HT1080 (cell line): ENCODE measurements at places on chromosomes 2 and 18. TPM values are rescaled to one million over a fixed set of nuclear protein-coding genes. Genes with fewer than 3 reads are reported as not detected.

CNDP1 gene
- total RNA-seq: 0.23 TPM in 1 of 2 replicates, not detected in the other

GRCh38 chr18:6940451-6940850, 177.1 kb downstream of the LAMA1 start:
- no peak for DNase-seq

- no peak for DNase-seq
Measured at GRCh38 chr2:218814540-218815243, 16.9 kb downstream of the PRKAG3 start.

DNA sequence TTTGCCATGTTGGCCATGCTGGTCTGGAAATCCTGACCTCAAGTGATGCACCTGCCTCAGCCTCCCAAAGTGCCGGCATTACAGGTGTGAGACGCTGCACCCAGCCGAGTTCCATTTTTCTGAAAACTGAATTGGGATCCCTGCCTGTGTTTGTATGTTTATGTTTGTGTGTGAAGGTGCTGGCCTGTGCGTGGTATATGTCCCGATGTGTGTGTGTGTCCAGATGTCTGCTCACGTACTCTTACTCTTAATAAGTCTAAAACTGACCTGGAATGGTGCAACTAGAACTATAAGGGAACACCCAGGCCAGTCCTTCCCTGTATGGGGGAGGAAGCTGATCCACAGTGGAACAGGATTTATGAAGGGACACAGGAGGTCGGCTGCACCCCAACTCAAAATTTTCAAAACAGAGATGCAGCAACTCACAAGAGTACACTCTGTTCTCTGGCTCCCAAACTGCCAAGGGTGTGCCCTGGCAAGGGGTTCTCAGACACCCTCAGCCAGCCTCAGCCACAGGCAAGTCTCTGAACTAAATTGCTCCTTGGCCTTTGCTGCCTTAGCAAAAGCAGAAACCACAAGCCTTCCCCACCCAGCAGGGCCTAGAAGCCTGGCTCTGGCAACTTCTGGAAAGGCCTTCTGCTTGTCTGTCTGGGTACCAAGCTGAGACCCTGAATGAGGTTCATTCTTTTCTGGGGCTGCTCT, 36.5 kb downstream of the RHOB start:
- no peak for DNase-seq

GRCh38 chr2:10548626-10549025, 100.5 kb upstream of the ODC1 start:
- DNase-seq: no peak

CLIP4 gene
- 1.2 and 1.5 TPM in 2 replicates for total RNA-seq

DNA sequence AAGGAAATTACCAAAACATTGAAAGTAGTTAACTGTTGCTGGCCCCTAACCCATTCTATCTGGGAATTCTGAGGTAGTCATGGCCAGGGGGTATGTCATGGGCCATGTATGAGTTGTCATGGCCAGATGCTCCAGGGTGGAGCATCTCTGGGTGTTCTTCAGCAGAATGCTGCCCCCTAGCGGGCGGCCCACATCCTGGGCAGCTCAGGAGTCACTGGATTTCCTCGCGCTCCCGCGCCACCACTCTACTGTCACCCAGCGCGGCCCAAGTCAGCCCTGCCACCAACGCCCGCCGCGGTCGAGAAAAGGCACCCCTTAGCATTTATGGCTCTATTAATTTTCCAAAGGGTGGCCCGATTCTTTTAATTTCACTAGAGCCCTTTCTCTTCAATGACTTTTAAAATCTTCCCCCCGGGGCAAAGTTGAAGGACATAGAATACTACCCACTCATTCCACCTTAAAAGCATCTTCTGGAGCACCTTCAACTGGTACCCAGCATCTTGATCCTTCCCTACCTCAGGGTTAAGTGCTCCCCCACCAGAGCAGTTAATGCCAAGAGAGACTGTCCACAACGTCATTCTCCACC, 41.6 kb downstream of the PKDCC start:
- DNase-seq: peak; percentile 66

SERPINE2 gene
- total RNA-seq: 135 and 188 TPM in 2 replicates

DNA sequence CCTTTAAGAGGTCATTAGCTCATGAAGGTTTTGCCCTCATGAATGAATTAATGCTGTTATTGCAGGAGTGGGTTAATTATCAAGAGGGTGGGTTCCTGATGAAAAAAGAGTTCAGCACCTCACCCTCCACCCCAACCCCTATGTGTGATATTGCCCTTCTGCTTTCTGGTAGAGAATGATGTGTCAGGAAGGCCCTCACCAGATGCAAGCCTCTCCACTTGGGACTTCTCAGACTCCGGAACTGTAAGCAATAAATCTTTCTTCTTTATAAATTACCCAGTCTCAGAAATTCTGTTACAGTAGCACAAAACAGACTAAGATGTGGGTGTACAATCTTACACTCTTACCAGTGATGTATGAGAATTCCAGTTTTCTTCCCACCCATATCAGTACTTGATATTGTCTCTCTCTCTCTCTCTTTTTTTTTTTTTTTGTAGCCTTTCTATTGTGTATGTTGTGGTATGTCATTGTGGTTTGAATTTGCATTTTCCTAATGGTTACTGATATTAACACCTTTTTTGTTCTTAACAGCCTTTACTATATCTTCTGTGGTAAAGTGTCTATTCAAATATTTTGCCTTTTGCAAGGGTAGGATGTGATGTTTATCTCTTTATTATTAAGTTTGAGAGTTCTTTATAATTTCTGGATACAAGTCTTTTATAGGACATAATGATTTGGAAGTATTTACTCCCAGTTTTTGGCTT, 10.4 kb upstream of the MAP2 start:
- no peak for DNase-seq

- peak; percentile 71 for DNase-seq
Measured at GRCh38 chr2:236833501-236834073, 252.1 kb upstream of the COPS8 start.

DNA sequence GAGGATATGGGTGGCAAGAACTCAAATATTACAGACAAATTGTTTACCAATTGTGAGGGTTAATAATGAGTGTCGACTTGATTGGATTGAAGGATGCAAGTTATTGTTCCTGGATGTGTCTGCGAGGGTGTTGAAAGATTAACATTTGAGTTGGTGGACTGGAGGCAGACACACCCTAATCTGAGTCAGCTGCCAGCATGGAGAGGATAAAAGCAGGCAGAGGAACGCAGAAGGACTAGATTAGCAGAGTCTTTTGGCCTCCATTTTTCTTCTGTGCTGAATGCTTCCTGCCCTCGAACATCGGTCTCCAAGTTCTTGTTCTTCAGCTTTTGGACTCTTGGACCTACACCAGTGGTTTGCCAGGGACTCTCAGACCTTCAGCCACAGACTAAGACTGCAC, 1503.7 kb downstream of the LRP1B start:
- DNase-seq: peak; percentile 12

GRCh38 chr2:1601067-1601412, 143.3 kb downstream of the PXDN start:
- DNase-seq: no peak

TSGA10 gene
- 2.8 and 6.7 TPM in 2 replicates for total RNA-seq

ANO7 gene
- 0.53 and 2.4 TPM in 2 replicates for total RNA-seq

- DNase-seq: no peak
Measured at GRCh38 chr2:31060397-31060796, 77.8 kb downstream of the GALNT14 start.

- no peak for DNase-seq
Measured at GRCh38 chr2:224689539-224689938, 26.6 kb downstream of the CCDC195 start.

DNA sequence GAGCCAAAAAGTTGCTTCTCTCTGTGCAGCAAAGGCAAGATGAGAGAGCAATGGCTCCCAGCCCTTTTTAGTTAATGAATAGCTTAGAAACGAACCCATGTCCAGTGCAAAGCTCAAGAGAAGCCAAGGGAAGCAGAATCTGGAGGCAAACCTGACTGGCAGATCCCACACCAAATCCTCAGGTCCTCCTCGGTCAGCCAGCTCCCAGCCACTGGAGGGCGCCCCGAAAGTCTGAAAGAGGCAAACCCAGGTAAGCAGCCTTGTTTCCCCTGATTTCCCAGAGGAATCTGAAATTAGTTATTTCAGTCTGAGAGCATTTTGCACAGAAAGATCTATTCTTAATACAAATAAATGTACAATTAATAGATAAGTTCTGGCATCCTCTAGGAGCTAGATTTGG, 71.3 kb upstream of the PID1 start:
- DNase-seq: peak; percentile 22

DCDC2C gene
- 0.33 and 1.1 TPM in 2 replicates for total RNA-seq

- DNase-seq: no peak
Measured at GRCh38 chr2:11537951-11538350, 4.1 kb downstream of the GREB1 start.

GRCh38 chr18:59359576-59359952, 499 bp upstream of the LMAN1 start:
- DNase-seq: no peak

GRCh38 chr2:151251012-151251411, 10.7 kb downstream of the RBM43 start:
- no peak for DNase-seq

DNA sequence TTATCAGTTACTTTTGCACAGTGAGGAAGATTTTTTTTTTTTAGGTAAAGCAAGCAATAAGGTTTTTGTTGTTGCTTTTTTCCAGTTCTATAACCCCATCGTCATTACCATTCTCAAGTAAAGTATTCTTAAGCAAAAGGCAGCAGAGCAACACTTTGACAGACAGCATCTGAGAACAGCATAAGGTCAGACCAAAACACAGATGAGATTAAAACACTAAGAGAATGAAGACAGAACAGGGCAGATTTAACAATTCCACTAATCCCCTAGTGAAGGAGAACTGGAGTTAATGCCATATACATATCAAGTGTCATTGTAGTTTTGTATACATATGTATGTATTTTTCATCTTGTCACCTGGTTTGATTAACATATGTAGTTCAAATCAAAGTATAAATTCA, 290.2 kb downstream of the METTL4 start:
- no peak for DNase-seq

GRCh38 chr2:88656690-88657089, 29.4 kb upstream of the EIF2AK3 start:
- no peak for DNase-seq

FLACC1 gene
- total RNA-seq: 0.53 and 1.9 TPM in 2 replicates

GRCh38 chr18:5772306-5773105, 122.8 kb downstream of the TMEM200C start:
- no peak for DNase-seq

DNA sequence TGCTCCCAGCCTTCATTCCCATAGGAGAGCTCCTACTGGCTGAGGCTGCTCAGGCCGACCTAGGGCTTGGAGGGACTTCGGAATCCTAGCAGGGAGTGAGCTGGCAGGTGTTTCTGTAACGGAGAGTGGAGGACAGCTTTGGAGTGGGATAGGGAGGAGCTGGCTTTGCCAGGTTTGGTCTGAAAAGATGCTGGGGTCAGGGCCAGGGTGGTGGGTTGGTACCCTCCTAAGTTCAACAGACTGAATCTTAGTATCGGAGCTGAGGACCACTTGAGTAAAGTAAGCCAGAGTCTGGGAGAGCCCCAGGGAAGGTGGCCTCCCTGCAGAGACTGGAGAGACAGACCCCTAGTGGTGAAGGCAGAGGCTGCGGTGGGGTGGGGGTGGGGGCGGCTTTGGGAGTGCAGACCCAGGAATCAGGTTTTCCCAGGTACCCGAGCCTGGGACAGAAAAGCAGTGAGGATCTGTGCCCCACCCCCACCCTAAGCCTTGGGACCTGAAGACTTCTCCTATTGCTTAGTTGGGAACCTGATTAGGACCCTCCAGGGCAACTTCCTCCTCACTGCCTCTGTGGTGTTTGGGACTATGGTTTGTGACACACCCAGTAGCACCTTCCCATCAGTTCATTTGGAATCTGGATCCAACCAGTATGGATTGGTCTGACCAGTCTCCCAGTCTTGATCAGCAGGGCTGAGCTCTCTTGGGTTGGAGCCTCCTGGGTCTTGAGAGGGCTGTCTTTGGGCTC, 3.0 kb downstream of the CNNM4 start:
- DNase-seq: no peak

COL6A3 gene
- 251 and 254 TPM in 2 replicates for total RNA-seq

IL1F10 gene
- total RNA-seq: not detected in 2 replicates

DNA sequence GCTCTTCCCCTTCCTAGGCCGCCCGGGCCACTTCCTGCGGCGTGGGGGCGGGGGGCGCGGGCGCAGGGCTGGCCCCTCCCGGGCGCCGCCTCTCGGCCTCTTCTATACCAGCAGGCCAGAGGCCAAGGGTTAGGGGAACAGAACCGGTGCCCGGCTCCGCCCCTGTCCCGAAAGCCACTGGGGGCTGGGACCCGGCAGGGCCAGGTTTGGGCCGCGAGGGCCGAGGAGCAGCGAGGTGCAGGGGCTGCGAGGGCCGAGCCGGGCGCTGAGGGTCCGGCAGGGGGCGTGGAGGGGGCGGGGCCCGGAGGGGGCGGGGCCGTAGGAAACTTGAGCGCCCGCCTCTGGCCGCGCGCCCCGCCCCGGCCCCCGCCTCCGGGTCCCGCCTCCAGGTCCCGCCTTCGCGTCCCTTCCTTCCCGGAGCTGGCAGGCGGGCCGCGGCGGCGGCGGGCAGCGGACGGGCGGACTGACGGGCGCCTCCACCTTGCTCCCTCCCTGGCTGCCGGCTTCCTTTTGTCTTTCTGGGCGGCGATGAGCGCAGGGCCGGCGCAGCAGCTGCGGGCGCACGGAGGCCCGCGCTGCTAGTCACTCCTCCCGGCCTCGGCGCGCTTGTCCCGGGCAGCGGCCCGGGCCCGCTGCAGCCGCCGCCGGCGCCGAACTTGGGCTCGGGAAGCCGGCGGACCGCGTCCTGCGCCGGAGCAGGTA, at the start of gene HPCAL1:
Gene HPCAL1, plus strand, starts transcription at position 426 of the 702 bp plus-strand sequence. CDS start 116,854 bp downstream, outside the sequence.
- DNase-seq: peak; percentile 81

- DNase-seq: peak; percentile 79
Measured at GRCh38 chr2:217331523-217332416, 471.9 kb upstream of the TNP1 start.

- DNase-seq: no peak
Measured at GRCh38 chr2:24054366-24055010, 4.9 kb downstream of the FKBP1B start.

FAM210A gene
- 47.2 and 51.1 TPM in 2 replicates for total RNA-seq

FZD7 gene
- 5.7 and 7.2 TPM in 2 replicates for total RNA-seq

SATB2 gene
- total RNA-seq: 9.2 and 14.5 TPM in 2 replicates

RAPGEF4 gene
- total RNA-seq: 0.07 and 0.18 TPM in 2 replicates

- DNase-seq: no peak
Measured at GRCh38 chr2:86171295-86171694, 24.0 kb downstream of the IMMT start.

DNA sequence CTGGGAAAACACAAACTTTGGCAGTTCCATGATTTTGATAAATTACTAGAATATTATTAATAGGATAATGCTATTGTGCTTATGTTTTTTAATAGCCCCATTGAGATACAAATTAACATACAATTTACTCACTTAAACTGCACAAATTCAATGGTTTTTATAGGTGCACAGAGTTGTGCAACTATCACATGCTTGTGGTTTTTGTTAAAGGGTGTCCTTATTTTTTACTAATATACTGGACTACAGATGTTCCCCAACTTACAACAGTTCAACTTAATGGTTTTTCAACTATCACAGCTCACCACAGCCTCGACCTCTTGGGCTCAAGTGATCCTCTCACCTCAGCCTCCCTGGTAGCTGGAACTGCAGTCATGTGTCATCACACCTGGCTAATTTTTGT, 76.6 kb downstream of the OSBPL1A start:
- DNase-seq: no peak

DNA sequence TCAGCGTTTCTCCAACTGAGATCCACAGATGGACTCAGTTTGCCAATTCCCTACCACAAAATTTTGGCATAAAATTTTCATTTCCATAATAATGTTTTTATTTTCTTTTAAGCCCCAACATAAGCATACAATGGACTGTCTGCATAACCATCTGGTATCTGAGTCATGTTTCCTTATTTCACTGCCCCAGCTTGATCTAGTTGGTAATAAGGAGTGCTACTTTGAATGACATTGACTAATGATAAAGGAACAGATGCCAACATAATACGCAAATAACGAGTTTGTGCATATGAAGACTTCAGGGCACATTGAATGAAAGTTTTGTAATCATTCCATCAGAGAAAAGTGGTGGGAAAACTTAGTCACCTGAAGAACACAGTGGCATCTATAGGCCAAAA, 8.8 kb upstream of the MBD2 start:
- peak; percentile 13 for DNase-seq

SLC16A14 gene
- not detected in 2 replicates for total RNA-seq
